Activated naive CD4-positive, alpha-beta T cell treated with anti-CD3 and anti-CD28 coated beads for 36 hours (primary cell): ENCODE measurements at places on chromosomes 12 and 14.

DNA sequence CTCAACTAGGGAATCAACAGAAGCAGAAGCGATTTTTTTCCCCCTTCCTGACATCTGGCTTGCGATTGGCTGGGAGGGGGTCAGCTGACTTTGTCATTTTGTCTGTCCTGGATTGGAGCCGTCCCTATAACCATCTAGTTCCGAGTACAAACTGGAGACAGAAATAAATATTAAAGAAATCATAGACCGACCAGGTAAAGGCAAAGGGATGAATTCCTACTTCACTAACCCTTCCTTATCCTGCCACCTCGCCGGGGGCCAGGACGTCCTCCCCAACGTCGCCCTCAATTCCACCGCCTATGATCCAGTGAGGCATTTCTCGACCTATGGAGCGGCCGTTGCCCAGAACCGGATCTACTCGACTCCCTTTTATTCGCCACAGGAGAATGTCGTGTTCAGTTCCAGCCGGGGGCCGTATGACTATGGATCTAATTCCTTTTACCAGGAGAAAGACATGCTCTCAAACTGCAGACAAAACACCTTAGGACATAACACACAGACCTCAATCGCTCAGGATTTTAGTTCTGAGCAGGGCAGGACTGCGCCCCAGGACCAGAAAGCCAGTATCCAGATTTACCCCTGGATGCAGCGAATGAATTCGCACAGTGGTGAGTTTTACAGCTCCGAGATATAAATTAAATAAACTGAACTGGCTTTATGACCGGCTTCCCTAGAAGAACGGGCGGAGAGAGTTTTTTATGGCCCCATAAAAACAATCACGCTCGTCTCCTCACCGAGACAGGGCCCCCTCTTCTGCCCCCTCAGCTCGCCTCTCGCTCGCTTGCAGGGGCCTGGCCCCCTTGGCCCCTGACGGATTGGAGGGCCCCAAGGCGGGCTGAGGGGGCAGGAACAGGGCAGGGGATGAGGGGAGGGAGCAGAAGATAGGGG, at the start of gene HOXC6:
HOXC6 (plus strand) TSS at position 127 of the 888 bp plus-strand sequence; CDS start at position 209, 82 bp downstream.
- peaks cover 28% of the 10 kb centered on the region for H3K4me1 ChIP-seq
- no peak for DNase-seq
- H3K4me3 ChIP-seq: no peak within 1 kb of the TSS
- H3K27me3 ChIP-seq: peaks cover 79% of the 10 kb centered on the region
- no peak within 1 kb of the TSS for H3K27ac ChIP-seq
- H3K36me3 ChIP-seq: no peaks in the 10 kb centered on the region

DNA sequence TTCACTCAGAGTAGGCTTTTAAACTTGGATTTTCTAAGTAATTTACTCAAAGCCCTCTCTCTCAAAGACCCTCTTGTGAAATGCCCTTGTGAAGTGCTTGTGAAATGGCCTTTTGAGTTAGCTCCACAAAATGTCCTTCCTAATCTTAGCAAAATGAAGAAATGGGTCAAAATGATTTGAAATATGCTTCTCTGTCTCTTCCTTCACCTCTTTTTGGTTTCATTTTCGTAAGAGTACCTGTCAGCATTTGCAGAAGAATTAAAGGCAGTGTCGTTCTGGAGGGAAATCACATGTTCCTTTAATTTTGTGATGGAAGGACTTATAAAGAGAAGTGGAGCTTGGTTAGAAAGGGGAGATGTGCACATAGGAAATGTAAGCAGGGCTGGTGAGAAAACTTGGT, 93.7 kb downstream of the HMGA2 start:
- DNase-seq: no peak
- peaks cover 4% of the 10 kb centered on the region for H3K27me3 ChIP-seq
- no peak overlapping the region for H3K27ac ChIP-seq

GRCh38 chr14:72432748-72433147, 461.2 kb downstream of the DPF3 start:
- H3K27ac ChIP-seq: no peak overlapping the region
- H3K4me3 ChIP-seq: no peak overlapping the region
- H3K36me3 ChIP-seq: no peaks in the 10 kb centered on the region
- H3K4me1 ChIP-seq: no peaks in the 10 kb centered on the region
- no peak for DNase-seq

GRCh38 chr12:123150744-123151456, at the start of gene PITPNM2:
Gene PITPNM2 (minus strand): TSS chr12:123151090. CDS start chr12:123034590, 116,500 bp downstream.
- H3K27ac ChIP-seq: peak within 1 kb of the TSS; percentile 75
- H3K4me3 ChIP-seq: peak within 1 kb of the TSS; percentile 77
- DNase-seq: peak; percentile 63

DNA sequence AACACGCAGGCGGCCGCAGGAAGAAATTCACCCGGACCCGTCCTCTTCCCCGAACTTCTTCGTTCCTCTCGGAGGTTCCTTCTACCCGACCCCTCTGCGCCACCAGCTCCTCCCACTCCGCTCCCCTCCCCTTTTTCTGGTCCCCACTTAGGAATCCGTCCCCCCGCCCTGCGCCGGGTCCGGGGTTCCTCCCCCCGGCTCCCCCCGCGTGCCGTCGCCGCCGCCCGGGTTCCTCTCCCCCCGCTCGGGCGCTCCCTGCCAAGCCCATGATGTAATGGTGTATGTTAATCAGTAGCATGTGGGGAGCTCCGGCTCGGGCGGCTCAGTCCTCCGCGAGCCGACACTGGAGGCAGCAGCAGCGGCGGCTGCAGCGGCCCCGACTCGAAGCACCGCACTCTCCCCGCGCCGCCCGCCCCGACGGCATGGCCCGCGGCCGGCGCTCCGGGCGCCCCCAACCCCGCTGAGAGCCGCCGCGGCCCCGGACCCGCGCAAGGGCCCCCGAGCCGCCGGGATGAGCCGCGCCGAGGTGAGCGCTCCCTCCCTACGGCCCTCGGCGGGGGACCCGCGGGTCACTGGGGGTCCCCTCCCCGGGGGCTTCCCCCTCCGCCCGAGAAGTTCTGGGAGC, 1.0 kb upstream of the SAMD4A start:
- H3K4me1 ChIP-seq: peaks cover 26% of the 10 kb centered on the region
- no peaks in the 10 kb centered on the region for H3K27me3 ChIP-seq
- H3K36me3 ChIP-seq: peaks cover 2% of the 10 kb centered on the region
- peak overlapping the region; percentile 50 for H3K27ac ChIP-seq

DNA sequence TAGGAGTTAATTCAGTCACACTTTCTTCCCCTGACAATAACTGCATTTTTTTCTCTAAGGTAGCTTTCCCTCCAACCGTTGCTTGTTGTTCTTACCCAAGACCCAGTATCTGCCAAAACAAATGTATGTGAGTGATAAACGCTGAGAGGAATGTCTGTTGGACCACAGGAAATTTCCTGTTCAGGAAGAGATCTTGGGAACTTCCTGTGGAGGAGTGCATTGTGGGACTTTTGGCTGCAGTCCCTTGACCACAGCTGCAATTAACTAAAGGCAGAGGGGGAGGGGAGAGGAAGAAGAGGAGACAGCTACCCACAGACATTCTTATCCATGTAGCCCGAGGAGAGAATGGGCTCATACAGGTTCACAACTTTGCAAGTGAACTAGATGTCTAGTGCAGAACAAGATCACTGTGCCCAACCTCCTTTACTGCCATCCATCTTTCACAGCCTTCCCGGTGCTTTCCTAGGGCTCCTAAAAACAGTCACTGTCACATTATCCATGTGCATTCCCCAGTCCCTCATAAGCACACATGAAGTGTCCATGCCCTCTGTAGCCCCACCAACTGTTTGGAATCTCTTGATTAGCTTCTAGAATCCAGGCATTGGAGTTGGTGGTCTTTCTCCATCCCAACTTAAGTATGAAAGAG, 149.5 kb downstream of the ETV6 start:
- no peak for DNase-seq
- no peak overlapping the region for H3K27ac ChIP-seq
- H3K36me3 ChIP-seq: peaks cover 13% of the 10 kb centered on the region
- no peak overlapping the region for H3K4me3 ChIP-seq

- no peaks in the 10 kb centered on the region for H3K4me1 ChIP-seq
- peaks cover 42% of the 10 kb centered on the region for H3K36me3 ChIP-seq
- no peaks in the 10 kb centered on the region for H3K27me3 ChIP-seq
- H3K4me3 ChIP-seq: no peak overlapping the region
- no peak overlapping the region for H3K27ac ChIP-seq
- no peak for DNase-seq
Measured at GRCh38 chr12:119746169-119746568, 78.2 kb downstream of the PRKAB1 start.

GRCh38 chr12:111656016-111656415, 29.7 kb downstream of the BRAP start:
- H3K4me3 ChIP-seq: no peak overlapping the region
- no peaks in the 10 kb centered on the region for H3K27me3 ChIP-seq
- no peak overlapping the region for H3K27ac ChIP-seq
- H3K4me1 ChIP-seq: no peaks in the 10 kb centered on the region
- peaks cover 13% of the 10 kb centered on the region for H3K36me3 ChIP-seq

- H3K27me3 ChIP-seq: no peaks in the 10 kb centered on the region
- H3K27ac ChIP-seq: peak overlapping the region; percentile 83
- H3K4me1 ChIP-seq: peaks cover 24% of the 10 kb centered on the region
Measured at GRCh38 chr12:107760207-107760808, 629 bp downstream of the PRDM4 start.

DNA sequence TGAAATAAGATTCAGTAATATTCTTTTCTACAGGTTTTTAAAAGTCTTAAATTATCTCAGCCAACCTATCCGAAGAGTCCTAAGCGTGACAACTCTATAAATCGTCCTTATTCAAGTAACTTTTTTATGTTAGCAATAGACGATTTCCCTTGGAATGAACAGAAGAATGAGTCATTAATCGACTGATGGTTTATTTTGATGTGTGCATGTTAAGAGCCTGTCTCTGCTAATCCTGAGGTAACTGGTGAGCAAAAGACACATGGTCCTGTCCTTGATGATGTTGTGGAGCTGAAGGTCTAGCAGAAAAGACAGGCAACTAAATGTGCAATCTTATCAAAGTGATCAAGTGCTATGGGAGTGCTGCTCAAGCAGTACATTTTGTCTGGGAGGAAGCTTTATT, 80.4 kb downstream of the DAAM1 start:
- H3K27ac ChIP-seq: no peak overlapping the region
- no peak for DNase-seq
- H3K4me1 ChIP-seq: peaks cover 9% of the 10 kb centered on the region
- no peaks in the 10 kb centered on the region for H3K27me3 ChIP-seq
- H3K36me3 ChIP-seq: peaks cover 32% of the 10 kb centered on the region

DNA sequence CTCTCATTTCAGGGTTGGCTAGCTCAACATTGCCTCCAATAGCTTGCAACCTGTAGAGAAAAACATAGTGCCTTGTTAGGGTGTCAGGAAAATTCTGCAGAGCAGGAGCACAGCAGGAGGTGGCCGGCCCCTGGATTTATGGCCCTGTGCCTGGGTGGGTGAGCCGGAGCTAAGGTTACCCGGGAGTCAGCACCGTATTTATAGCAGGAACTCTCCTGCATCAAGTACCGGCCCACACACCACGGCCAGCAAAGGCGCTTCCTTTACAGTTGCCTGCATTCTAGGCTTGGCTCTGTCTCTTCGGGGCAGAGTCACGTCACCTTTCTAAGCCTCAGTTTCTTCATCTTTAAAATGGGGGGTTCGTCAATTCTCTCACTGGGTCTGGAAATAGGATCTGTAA, 52.8 kb upstream of the EML1 start:
- H3K27ac ChIP-seq: no peak overlapping the region
- no peaks in the 10 kb centered on the region for H3K36me3 ChIP-seq
- peaks cover 5% of the 10 kb centered on the region for H3K4me1 ChIP-seq
- no peak for DNase-seq
- no peak overlapping the region for H3K4me3 ChIP-seq
- peaks cover 21% of the 10 kb centered on the region for H3K27me3 ChIP-seq

GRCh38 chr12:66693901-66694513, 15.1 kb upstream of the GRIP1 start:
- no peak overlapping the region for H3K27ac ChIP-seq
- no peak overlapping the region for H3K4me3 ChIP-seq
- peaks cover 13% of the 10 kb centered on the region for H3K4me1 ChIP-seq
- H3K27me3 ChIP-seq: no peaks in the 10 kb centered on the region
- DNase-seq: peak; percentile 41

DNA sequence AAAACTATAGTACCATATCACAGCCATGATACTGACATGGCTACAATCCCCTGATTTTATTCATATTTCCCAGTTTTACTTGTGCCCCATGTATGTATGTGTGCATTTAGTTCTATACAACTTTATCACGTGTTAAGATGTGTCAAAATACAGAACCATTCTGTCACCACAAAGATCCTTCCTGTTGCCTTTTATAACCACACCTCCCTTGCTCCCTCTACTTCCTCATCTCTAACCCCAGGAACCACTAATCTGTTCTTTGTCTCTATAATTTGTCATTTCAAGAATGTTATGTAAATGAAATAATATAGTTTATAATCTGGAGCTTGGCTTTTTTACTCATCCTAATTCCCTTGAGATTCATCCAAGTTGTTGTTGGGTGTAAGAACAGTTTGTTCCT, 358.4 kb downstream of the DPF3 start:
- no peak overlapping the region for H3K4me3 ChIP-seq
- H3K27ac ChIP-seq: no peak overlapping the region
- DNase-seq: no peak
- peaks cover 39% of the 10 kb centered on the region for H3K4me1 ChIP-seq
- H3K27me3 ChIP-seq: no peaks in the 10 kb centered on the region

- peaks cover 9% of the 10 kb centered on the region for H3K4me1 ChIP-seq
- H3K4me3 ChIP-seq: no peak overlapping the region
- H3K27me3 ChIP-seq: no peaks in the 10 kb centered on the region
- no peaks in the 10 kb centered on the region for H3K36me3 ChIP-seq
Measured at GRCh38 chr12:105418821-105419291, 88.4 kb downstream of the C12orf75 start.

- no peak for DNase-seq
- H3K27me3 ChIP-seq: no peaks in the 10 kb centered on the region
- H3K4me3 ChIP-seq: no peak overlapping the region
- H3K27ac ChIP-seq: no peak overlapping the region
- no peaks in the 10 kb centered on the region for H3K36me3 ChIP-seq
Measured at GRCh38 chr12:23950210-23950774, 822 bp upstream of the SOX5 start.

GRCh38 chr12:13211859-13212664, 15.5 kb downstream of the EMP1 start:
- DNase-seq: peak; percentile 86
- H3K27ac ChIP-seq: no peak overlapping the region
- H3K4me1 ChIP-seq: peaks cover 20% of the 10 kb centered on the region
- H3K36me3 ChIP-seq: no peaks in the 10 kb centered on the region
- peaks cover 2% of the 10 kb centered on the region for H3K27me3 ChIP-seq

DNA sequence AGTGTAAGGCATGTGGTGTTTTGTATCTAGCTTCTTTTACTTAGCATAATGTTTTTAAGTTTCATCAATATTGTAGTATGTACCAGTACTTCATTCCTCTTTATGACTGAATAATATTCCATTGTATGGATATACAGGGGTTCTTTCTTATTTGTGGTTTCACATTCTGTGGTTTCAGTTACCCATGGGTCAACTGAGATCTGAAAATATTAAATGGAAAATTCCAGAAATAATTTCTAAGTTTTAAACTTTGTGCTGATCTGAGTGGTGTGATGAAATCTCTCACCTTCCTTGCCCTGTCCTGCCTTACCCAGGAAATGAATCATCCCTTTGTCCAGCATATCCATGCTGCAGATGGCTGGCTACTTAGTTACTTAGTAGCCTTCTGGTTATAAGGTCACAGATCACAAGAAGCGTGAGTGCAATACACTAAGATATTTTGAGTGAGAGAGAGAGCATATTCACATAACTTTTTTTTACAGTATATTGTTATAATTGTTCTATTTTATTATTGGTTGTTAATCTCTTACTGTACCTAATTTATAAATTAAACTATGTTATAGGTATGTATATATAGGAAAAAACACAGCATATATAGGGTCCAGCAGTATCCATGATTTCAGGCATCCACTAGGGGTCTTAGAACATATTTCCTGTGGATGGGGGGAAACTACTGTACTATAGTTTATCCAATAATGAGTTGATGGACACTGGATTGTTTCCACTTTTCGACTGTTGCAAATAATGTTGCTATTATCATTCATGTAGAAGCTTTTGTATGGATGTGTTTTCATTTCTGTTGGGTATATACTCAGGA, 59.6 kb upstream of the LRTM2 start:
- no peak overlapping the region for H3K27ac ChIP-seq
- DNase-seq: no peak
- H3K36me3 ChIP-seq: peaks cover 24% of the 10 kb centered on the region
- no peak overlapping the region for H3K4me3 ChIP-seq
